ENCODE measurements at places on chromosomes 5 and 9.
A peak's percentile ranks its signal among the peaks of the same experiment; 100 is the strongest.

DNA sequence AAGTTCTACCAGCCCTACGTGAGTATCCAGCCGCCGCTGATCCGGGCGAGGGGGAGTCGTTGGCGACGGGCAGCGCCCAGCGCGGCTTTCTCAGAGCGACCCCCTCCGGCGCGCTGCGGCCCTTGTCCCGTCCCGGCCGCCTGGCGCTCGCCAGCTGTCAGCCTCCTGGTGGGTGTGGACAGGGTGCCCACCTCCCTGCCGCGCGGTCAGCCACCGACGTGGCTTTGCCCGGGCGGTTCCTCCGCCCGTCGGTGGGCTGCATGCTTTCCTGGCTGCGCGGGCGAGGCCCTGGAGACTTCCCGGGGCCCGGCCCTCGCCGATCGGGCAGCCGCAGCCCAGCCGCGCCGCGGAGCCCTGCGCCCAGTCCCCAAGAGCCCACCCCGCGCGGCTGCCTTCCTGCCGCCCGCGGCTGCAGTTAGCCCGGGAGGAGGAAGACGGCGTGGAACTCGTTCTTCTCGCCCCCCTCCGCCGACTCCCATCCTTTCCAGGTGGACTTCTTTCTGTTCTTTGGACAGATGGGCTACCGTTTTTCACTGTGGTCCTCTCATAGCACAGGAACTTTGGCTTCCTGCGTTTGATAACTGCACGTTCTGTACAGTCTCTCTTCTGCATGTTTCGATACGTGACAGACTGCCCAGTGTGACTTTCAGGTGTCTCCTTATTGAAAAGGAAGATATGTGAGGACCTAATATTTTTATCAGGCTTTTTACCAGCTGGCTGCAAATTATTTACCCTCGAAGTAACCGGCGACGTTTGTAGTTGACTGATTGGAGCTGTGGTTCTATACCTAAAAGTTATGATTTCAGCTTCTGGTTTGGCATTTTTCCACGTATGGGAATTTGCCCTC, 577 bp downstream of the AP3S1 start:
- peak; percentile 7 for DNase-seq

DNA sequence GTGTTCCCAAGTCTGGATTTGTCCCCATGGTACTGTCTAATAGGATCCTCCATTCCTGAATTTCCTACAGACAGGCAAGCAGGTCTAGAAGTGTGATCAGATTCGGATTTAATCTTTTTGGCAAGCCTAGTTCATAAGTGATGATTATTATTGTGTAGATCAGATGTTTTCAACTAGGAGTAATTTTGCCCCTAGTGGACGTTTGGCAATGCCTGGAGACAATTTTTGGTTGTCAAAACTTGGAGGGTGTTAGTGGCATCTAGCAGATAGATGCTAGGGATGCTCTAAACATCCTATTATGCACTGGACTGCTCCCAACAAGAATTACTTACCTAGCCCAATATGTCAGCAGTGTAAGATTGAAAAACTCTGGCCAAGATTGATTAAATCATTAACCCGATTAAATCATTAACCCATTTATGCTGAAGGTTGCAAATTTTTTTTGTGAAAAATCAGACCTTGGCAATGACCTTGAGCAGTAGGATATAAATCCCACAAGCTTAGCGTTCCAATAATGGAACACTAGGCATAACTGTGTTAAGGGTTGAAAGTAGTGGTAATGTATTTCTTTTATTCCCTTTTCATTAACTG, 28.2 kb downstream of the TCERG1 start:
- no peak for DNase-seq

- DNase-seq, result no peak
These were observed 60.4 kb upstream of the RGMB start for GRCh38 chr5:98713027-98713426.

GRCh38 chr5:82147860-82148573, 130.1 kb downstream of the RPS23 start:
- no peak for DNase-seq

DNA sequence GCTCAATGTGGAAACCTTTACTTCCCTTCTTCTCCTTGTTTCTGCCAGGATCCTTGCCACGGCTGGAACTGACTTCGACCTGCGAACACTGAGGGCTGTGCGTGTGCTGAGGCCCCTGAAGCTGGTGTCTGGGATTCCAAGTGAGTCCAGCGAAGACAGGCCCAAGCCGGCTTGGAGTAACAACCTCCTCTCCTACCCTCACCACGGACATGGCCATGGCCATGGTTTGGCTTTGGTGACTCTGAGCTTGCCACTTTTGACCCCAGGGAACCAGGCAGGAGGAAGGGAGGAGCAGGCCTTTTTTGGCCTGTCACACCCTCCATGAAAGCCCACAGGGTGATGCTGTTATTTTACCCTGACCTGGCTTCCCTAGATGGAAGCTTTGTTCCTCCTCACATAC, 35.5 kb downstream of the CACNA1B start:
- DNase-seq, result no peak

- no peak for DNase-seq
These were observed 55.2 kb upstream of the FYB1 start for GRCh38 chr5:39274398-39275085.

- no peak for DNase-seq
These were observed 623.9 kb upstream of the NUDT12 start for GRCh38 chr5:104186510-104186909.

DNA sequence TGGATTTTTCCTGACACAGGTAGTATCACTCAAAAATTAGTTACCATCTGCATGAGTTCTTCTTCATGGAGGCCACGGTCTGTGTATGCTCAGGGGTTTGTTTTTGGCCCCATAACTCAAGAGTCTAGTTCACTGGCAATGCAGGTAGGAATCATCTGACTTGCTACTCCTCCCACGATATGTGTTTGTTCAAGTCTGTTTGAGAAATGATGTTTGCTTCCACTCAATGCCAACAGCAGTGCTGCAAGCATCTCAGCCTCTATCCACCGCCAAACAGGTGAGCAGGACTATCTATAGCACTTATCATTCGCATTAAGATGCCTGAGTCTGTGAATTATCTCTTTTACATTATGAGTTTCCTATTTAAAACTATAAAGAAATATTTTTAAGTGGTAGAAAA, 264.8 kb upstream of the PTGER4 start:
- no peak for DNase-seq

- no peak for DNase-seq
These were observed 181.3 kb downstream of the CAVIN4 start for GRCh38 chr9:100759215-100759614.

DNA sequence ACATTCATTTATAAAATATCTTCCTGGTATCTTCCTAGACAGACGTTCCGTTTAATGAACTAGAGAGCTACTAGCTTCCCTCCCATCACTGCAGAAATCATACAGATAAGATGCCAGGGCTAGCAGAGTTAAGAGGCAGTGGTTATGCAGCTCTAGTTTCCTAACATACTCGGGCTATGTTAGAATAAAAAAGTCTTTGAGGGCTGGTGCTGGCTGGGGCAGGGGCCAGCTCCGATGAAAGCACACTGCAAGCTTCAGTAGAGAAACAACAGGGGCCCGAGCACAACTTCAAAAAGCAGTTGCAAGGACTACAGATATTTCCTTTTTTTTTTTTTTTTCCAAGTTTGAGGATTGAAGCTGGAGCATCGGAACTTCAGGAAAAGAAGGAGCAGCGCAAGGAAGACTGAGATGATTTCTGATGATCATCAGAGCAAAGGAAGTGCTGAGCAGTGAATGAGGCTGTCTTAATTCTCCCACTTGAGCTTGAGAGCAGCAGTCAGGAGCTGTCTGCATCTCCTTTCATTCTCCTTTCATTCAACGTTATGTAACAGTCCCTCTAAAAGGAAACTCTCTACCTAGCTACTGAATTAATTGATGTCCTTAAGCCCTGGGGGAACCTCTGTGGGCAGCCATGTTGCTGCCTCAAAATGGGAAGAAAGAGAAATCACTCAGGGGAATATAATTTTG, 47.6 kb upstream of the ADCY2 start:
- no peak for DNase-seq

- DNase-seq, result no peak
These were observed 20.8 kb downstream of the B4GALT1 start for GRCh38 chr9:33146298-33146697.

- DNase-seq, result no peak
These were observed 70.8 kb upstream of the ENTREP1 start for GRCh38 chr9:69254223-69254622.

DNA sequence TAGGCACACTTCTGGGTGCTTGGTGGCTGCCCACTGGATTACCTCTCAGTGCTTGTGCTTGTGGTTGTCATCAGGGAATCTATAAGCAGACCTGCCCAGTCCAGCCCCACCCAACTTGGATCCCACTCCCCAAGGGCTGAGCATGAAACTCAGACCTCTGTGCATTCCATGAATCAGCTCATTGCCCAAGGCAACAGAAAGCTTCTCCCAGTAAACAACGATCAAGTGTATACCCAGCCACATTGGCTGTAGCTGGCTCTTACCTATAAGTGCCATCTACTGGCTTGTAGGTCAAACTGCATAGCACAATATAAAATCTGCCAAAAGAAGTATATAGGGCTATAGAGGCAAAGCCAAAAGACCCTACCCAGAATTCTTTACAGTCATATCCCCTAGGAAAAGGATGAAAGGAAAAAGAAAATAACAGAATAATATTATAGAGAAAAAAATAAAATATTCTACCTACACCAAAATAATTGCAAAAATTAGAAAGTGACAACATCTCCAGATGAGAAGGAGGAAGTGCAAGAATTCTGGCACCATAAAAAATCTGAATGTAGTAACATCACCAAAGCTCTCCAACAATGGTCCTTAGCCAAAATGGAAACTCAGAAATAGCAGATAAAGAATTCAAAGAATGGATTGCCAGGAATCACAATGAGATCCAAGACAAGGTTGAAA, 321.0 kb upstream of the TRPC7 start:
- no peak for DNase-seq

- no peak for DNase-seq
These were observed 96.1 kb downstream of the PDE8B start for GRCh38 chr5:77306531-77306930.
